T-helper 2 cell (primary cell): ENCODE measurements at places on chromosomes 2 and 18.

DNA sequence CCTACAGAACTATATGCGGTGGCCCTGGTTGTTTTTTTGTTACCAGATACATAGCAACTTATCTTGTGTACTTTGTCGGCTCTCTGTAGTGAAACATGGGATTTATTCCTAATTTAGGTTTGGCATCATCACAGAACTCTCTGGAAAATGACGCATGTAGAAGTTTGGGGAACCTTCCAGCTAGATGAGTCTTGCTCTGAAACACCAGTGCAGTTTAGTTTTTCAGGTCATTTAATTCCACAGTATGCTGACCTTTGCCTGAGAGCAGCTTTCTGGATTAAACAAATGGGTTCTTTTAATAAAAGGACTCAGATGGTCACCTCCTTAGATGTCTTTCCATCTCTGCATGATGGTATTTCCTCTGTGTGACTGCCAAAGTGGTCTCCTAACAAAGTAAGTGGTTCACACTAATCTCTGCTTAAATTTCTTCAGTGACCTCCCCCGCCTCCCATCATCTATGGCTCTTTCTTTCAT is 39.9 kb downstream of the MYO3B start:
- DNase-seq, result no peak

- no peak for DNase-seq
Observed at GRCh38 chr2:38554973-38555595, 47.6 kb downstream of the HNRNPLL start.

DNA sequence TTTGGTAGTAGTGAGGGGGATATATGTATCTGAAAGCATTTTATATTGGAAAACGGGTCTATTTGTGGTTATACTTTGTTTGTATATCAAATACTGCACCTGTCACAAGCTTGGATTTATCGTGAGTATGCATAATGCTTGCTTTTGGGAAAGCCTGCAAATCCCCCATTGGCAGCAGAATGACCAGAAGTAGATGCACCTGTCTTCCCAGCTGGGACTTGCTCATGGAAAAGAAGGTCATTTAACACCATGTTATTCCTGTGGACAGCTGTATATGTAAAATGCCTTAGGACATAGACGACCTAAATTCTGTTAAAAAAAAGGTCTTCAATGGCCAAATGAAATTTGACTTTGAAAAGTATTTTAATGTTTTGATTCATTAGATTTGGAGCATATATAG is 599.4 kb downstream of the XIRP2 start:
- no peak for DNase-seq

GRCh38 chr2:233466991-233467603 is 99.5 kb downstream of the USP40 start:
- no peak for DNase-seq

DNA sequence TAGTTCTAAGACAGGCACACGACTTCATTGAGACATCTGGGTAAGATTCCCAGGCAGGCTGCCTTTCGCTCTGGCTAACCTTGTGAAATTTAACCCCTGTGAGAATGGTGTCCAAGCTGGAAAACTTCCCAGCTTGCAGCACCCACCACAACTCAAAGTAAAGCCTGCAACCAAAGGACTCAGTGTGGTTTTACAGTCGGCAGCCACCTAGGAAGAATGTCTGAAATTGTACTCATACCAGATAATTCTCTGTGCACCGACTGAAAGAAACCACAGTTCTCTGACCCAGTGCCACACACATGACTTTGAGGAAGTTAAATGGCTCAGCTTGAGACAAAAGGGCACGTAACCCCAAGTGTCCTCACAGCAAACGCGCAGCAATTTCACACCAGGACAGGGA is 125.7 kb downstream of the RBMS1 start:
- no peak for DNase-seq

GRCh38 chr2:59888015-59888414 is 665.4 kb downstream of the BCL11A start:
- peak; percentile 88 for DNase-seq

- DNase-seq, result no peak
Observed at GRCh38 chr2:52995424-52995823, 772.2 kb upstream of the CHAC2 start.

GRCh38 chr18:53764086-53764485 is 460.4 kb downstream of the MBD2 start:
- DNase-seq, result no peak

DNA sequence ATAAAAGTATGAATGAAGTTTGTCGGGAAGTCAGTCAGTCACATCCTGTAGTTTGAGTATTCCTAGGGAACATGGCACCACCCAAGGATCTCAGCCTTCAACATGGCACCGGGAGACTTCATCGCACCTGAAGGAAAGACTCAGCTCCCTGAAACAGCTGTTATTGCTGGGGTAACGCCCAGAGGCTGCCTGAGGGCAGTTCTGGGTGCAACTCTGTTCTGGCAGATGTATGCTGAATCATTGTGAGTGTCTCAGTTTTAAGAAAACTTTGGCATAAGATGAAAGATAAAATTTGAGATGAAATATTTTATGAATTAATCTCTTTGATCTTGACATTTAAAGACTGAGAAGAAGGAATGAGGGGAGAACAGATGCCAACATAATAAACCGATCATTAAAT is 49.9 kb upstream of the SERPINB2 start:
- no peak for DNase-seq

DNA sequence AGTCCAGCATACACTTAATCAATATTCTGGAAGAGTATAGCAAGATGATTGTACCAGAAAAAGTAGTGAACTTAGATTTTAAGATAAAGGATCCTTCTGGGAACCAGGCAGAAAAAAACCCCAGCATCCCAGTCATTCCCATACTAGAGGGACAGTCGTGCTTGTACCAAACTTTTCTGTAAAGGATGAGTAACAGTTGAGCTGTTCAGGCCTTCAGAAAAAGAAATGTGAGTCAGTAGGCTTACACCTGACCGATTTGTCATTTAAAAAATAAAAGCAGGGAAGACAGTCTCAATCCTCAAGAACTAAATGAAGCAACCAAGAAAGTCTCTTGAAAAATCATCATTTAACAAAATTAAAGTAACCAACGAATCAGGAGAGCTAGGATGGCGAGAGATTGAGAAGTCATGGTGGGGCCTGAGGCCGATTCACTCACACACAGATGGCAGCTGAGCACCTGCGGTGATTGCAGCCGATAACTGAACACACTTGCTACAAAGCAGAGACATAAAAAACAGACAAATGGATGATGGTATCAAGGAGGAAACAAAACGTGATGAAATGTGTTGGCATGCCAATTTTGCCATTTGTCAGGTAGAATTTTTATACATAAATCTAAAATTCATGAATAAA is 170.0 kb upstream of the ALKAL2 start:
- DNase-seq, result no peak

DNA sequence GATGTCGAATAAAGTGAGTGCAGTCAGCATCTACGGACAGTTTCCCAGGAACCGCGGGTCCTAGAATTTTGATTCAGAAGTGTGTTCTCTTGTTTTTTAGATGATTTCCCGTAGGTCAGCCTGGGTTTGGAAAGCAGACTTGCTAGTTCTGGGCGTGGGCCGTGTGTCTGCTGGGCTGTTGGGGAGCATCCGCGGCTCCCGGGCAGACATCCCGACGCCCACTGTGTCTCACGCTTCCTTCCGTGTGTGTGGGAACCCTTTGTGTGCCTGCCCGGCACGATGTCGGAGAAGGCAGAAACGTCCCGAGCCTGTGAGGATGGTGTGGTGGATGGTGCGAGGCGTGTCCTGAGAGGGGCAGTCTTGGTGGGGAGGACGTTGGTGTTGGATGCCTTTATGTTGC is 18.4 kb downstream of the CTDP1 start:
- no peak for DNase-seq

DNA sequence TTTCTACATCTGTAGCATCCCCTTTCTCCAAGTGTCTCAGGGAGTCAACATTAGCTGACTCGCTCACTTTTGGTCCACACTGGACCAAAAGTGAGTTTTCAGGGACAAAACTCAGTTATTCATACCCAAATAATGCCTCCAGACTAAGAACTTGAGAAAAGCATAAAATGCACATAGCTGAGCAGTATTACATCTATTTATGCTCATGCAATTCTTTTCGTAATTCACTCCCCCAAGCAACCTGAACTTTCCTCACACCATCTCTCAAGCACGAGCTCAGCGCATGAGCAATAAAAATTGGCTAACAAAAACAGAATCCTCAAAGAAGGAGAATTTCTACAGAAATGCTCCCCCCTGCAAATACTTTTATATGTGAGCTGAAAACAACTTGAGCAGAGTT is 17.0 kb downstream of the SFT2D3 start:
- DNase-seq, result no peak

GRCh38 chr2:226122041-226122440 is 677.6 kb downstream of the IRS1 start:
- DNase-seq, result no peak

DNA sequence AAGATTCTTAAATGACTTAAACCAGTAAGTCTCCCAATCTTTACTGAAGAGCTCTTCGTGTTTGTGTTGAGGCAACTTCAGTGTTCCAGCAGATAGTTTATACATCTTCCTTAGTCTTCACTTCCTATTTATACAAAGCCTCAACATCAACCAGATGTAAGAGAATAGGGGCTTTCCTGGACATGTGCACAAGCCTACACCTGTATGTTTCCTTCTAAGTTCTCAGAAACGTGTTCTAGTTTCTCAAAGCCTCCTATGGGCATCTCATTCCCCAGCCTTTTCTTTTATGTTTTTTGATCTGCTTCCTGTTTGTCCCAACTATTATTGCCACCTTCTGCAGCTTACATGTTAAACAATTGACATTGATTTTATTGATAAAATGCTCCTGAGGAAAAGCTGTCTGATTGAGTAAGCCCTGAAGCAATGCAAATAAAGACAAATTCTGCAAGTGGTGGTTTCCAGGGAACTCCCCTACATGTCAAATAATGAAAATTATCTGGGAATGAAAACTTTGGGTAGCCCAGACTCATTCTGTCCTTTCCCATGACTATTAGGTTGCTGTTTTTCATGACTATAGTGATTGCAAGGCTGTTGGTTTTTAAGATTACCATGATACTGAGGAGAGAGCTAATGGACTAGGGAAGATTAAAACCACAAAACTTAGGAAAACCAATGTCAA is 663.3 kb upstream of the ACVR2A start:
- DNase-seq, result no peak

- no peak for DNase-seq
Observed at GRCh38 chr2:159098361-159098760, 129.9 kb downstream of the TANC1 start.

DNA sequence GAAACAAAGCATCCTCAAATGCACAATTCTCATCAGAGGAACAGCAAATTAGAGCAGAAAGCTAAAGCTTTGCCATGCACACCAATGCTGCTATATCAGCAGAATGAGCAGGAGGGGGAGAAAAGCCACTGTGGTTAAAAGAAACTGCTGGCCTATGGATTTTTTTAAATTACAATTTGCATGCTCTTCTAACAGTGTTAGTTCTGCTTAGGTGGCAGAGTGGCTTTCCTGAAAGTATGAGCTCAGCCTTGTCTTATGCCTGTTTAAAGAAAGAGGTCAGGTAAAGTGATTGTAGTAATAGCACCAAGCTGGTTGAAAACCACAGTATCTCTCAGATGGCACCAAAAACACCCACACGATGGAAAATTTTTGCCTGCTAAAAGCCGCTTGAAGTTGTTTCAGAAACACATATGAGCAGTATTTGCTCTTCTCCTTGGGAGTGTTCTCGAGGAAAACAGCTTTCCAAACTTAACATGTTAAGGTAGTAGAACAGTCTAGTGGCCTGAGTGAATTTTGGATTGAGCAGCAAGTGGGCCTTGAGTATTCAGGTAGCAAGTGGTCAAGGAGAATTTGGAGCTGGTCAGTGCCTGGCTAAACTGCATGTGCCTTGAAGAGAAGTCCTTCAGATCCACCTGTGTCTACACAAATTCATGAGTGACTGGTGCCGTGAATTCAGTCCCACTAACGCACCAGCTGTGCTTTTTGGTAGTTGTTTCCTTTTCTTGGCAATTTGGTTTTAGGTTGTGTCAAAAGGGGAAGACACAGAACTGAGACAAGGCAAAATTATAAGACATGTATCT is 19.6 kb upstream of the NDUFV2 start:
- no peak for DNase-seq

- DNase-seq, result no peak
Observed at GRCh38 chr2:122081751-122082150, 326.3 kb downstream of the TSN start.

DNA sequence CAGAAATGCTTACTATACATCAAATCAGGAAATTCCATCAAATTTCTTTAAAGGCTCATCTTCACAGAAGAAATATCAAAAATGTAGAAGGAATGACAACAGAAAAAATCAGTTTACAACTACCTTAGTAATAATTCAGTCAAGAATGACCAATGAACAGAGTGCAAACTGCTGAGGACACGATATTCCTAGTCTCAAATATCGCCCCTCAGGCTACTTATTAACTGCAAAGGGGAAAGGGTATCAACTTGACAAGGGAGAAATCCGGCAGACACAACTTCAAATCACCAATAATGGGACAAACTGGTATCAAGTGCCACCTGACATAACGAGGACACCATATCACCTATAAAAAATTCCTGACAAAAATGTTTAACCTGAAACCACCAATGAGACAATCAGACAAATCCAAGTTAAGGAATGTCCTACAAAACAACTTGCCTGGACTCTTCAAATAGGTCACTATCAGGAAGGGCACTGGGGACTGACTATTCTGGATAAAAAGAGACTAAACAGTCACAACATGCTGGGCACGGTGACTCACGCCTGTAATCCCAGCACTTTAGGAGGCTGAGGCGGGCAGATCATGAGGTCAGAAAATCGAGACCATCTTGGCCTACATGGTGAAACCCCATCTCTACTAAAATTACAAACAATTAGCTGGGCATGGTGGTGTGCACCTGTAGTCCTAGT is 12.8 kb downstream of the COX7A2L start:
- DNase-seq, result no peak

DNA sequence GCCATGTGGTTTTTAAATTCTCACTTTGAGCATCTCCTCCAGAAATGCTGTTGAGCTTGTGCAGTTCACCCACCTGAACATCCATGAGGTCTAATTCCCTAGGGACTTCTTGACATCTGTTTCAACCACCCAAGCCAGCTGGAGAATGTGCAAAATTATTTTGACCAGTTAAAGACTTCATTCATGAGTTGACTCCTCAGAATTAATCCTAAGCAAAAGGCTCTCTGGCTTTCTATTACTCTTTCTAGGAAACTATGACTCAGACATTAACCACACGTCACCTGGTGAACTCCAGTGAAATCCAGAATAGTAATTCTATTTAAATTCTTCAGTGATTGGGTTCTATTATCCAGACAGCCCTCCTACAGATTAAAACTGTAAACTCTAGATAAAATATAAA is 247.5 kb downstream of the NBAS start:
- DNase-seq, result no peak

GRCh38 chr2:159199761-159200465 is 86.6 kb downstream of the WDSUB1 start:
- DNase-seq, result no peak

- no peak for DNase-seq
Observed at GRCh38 chr2:179417436-179417949, 152.9 kb upstream of the SESTD1 start.

DNA sequence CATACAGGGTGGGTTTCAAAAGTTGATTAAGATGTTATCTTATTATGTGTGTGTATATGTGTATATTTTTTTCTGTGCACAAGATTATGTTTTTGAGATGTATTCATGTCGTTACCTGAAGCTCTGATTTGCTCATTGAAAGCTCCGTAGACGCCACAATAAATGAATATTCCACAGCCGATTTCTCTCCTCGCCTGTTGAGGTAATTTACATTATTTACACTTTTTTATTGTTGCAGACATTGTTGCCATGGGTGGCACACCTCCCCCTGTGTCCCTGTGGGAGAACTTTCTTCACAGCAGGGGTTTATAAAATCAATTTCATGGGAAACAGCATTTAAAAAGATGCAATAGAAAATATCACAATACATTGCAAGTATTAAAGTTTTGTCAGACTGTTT is 100.6 kb downstream of the GLI2 start:
- DNase-seq, result no peak
